T-helper 2 cell treated with Interferon-gamma antibody and Interleukin-4, amounts not matched to agents 5 μg/mL and 100 μg/mL, for 36 hours (primary cell): ENCODE measurements at places on chromosomes 7 and 10.

GRCh38 chr10:10418387-10418786, 599.3 kb upstream of the CELF2 start:
- DNase-seq = peak; percentile 48

DNA sequence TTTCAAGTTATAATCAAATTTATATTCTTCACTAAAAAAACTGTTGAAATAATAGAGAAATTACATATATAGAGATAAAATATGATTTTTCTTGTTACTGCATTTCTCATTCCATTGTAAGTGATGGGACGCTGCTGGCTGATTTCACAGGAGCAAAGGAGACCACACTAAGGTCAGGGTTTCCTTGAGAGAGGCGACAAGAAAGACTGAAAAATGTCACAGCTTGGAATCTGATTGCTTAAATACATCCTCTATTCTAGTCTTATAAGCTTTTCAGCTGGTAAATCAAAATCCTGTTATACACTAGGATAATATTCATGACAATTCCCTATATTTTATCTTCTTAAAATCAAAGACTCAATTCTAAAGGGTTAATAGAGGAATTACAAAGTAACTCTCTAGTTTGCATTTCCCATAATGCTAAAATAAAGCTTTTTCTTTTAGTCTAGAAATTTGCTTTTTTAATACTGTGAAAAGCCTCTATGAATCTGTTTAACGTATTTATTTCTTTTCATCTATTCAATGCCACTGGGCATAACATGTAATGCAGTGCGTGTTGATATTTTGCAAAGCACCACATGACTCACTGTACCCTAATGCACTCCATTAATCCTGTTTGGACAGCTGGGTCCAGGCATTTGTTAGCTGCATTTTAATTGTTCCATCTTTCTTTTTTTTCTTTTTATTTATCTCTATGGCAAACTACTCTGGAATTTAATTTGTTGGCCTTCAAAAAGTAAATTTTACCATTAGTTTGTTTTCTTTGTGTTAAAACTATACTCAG, 81.7 kb downstream of the RNF32 start:
- DNase-seq = no peak

- no peak for DNase-seq
Observed at GRCh38 chr7:155428171-155428834, 29.6 kb upstream of the EN2 start.

DNA sequence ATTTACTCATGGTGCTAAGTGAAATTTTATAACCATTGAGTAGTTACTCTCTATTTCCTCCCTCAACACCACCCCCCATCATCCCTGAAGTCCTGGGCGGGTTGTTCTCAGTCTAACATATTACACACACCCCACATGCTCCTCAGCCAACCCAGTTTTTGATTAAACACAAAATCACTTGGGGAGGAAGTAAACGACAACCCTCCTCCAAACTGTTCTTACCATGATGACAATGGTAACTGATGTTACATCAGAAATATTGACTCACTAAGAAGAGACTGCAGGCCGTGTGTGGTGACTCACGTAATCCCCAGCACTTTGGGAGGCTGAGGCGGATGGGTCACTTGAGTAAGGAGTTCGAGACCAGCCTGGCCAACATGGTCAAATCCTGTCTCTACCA, 44.2 kb downstream of the RAB11FIP2 start:
- DNase-seq = no peak

DNA sequence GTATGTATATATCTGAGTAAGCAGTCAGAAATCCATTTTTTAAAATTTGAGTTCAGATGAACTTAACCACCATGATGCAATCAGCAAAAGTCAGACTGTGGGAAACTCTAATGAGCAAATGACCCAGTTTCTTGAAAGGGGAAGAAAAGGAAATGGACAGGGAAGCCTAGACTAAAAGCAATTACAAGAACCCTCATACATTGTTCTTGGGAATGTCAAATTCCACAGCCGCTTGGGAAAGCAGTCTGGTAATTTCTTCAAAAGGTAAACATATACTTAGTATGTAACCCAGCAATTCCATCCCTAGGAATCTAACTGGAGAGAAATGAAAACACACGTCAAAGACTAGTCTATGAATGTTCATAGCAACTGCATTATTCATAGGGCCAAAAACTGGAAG, 16.4 kb upstream of the FOXK1 start:
- DNase-seq = no peak

GRCh38 chr7:100477871-100478267, 1.1 kb downstream of the TSC22D4 start:
- peak; percentile 17 for DNase-seq

- no peak for DNase-seq
Observed at GRCh38 chr10:78920011-78920410, 148.8 kb upstream of the ZMIZ1 start.
